ENCODE measurements at places on chromosomes 2 and 18. TPM values are rescaled to one million over a fixed set of nuclear protein-coding genes. Genes with fewer than 3 reads are reported as not detected.

GRCh38 chr18:77191071-77191751 lies 58.4 kb upstream of the GALR1 start:
- DNase-seq, result no peak

GRCh38 chr2:132429941-132430573 lies 13.5 kb downstream of the GPR39 start:
- DNase-seq, result no peak

Gene SPC25
- 4.1 TPM for total RNA-seq

DNA sequence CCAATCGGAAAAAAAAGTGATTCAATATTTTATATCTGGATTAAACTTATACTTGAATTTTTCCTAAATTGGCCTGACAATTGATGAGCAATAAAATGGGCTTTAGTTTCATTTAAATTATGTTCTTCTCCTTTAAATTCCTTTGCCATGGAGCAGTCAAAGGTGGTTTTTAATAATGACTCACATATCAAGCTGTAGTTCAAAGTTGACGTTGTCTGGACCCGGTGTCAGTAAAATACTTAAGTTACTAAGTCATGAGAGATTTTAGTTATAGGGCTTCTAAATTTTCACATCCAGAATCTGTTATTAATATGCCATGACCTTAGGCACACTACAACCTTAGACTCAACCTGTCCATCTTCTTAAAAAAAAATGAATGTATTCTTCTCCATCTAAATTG lies 62.5 kb downstream of the CDH2 start:
- no peak for DNase-seq

Gene LGALSL
- total RNA-seq, result 45.5 TPM

Gene CREG2
- 0.06 TPM for total RNA-seq

Gene ZNF804A
- total RNA-seq, result 0.06 TPM

GRCh38 chr2:1309507-1309906 lies 103.8 kb upstream of the TPO start:
- DNase-seq, result no peak

Gene DNAJC27
- 3.7 TPM for total RNA-seq

- no peak for DNase-seq
Measured at GRCh38 chr2:159995038-159995437, 67.4 kb downstream of the PLA2R1 start.

- DNase-seq, result no peak
Measured at GRCh38 chr18:44582456-44582855, 98.2 kb upstream of the SETBP1 start.

DNA sequence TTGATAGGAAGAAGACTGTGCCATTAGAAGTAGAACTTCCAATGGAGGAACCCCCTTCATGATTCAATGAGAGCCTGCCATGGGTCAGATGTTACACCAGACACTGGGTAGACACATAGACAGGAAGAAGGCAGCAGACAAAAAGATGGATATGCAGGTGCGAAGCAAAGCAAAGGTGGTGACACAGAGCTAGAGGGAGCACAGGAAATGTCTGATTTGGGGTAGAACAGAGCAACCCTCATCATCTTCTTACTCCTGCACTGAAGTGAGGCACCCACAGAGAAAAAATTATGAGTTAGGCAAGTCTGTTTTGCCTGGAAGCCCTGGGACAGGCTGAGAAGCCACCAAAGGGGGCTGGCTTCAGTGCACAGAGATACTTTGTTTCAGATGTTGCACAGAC lies 240.2 kb downstream of the ANAPC1 start:
- no peak for DNase-seq

Gene FHOD3
- total RNA-seq, result 1.3 TPM

DNA sequence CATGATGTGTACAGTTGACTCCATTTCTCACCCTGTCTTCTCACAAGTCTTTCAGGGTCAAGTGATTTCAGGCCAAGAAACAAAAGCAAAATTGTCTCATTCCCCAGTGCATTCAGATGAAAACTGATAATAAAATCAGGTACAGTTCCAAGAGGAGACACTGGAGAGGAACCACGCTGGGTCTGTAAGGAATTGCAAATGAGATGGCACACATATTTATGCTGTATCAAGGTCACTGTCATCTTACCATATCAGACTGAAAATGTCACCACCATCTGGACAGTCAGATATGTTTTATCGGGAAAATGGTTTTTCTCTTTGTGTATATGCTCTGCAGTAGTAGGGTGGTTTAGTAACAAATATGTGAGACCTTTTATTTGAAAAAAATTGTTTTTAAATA lies 91.7 kb downstream of the CCDC138 start:
- no peak for DNase-seq

Gene HOXD8
- 9.8 TPM for total RNA-seq

Gene COL6A3
- total RNA-seq, result 79.5 TPM

All from left colon (tissue), 2 donors.